Aortic smooth muscle cell (primary cell): ENCODE measurements at places on chromosomes 16 and 17. TPM values are rescaled to one million over a fixed set of nuclear protein-coding genes. Genes with fewer than 3 reads are reported as not detected.

Gene CAVIN1
- 646 and 690 TPM in 2 replicates for total RNA-seq

Gene APOBR
- not detected in 2 replicates for total RNA-seq

Gene CACNG5
- total RNA-seq: not detected in 2 replicates

Gene MT1G
- total RNA-seq: not detected in 2 replicates

Gene DLX4
- not detected in 2 replicates for total RNA-seq

Gene PRR15L
- total RNA-seq: not detected in 2 replicates

Gene SLFN14
- total RNA-seq: not detected in 2 replicates

Gene SYCE1L
- total RNA-seq: 0.31 and 1.2 TPM in 2 replicates

Gene CCL1
- total RNA-seq: not detected in 2 replicates
